Right forelimb (tissue), 1 donor: ENCODE measurements at places on chromosomes 6 and 20.
A peak's percentile ranks its signal among the peaks of the same experiment; 100 is the strongest.

GRCh38 chr6:139473231-139473701 lies 98.8 kb upstream of the CITED2 start:
- DNase-seq = peak; percentile 64

- no peak for DNase-seq
Observed at GRCh38 chr6:157513619-157514485, 132.9 kb downstream of the ZDHHC14 start.

GRCh38 chr6:75775219-75775618 lies 26.2 kb downstream of the MYO6 start:
- DNase-seq = no peak

- DNase-seq = no peak
Observed at GRCh38 chr20:10404023-10404628, 29.9 kb downstream of the MKKS start.

GRCh38 chr6:146358431-146359046 lies 185.1 kb upstream of the RAB32 start:
- DNase-seq = no peak

DNA sequence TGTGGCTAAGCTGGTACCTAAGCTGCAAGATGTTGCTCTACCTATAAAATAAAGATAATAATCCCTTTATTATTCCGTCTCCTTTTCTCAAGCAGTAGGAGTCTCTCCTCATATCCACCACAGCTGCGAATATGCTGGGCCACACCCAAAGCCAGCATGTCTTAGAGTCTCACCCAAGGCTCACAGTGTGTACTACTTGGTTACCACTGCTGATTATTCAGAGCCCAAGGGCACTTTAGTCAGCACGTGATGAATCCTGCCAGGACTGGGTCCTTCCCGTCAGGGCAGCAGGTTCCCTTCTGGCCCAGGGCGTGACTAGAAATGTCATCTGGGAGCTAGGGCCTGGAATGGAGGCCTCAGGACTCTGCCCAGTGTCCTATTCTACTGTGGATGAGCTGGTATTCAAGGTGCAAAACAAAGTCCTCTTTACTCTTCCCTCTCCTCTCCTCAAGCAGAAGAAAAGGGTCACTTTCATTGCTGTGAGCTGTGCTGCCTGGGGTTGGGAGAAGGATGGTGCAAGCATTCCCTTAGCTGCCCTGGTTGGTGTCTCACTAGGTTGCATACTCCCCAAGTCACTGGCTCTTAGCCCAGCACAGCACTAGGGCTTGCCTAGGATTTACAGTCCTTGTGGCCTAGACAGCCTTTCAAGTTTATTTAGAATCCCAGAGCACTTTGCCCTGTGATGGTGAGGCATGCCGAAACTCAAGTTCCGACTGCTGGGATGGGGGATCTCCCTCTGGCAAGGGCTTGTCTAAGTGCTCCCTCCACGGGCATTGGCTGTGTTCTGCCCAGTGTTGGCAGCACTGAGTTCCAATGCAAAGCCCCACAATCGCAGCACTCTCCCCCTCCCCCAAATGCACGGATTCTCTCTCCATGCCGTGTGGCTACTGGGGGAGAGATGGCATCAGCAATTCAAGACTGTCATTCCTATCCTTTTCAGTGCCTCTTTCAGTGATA lies 320.2 kb downstream of the BTBD9 start:
- no peak for DNase-seq
